ENCODE measurements at places on chromosomes 6 and 20.

DNA sequence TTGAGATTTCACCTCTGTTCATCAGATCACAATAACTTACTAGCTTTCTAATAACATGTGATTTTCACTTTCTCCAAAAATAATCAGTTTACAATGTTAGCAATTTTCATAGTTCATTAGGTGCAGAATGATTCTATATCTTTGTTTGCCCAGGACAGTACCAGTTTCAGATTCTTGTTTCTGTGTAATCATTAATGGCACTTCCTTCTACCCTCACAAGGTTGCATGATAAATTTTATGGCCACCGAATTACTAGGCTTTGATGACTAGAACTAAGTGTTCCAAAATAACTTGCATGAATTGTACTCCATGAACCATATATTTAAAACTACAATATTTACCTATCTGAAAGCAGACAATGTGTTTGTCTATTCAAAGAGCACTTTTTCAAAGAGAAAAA, 442.3 kb downstream of the EPHA7 start:
- DNase-seq: no peak

DNA sequence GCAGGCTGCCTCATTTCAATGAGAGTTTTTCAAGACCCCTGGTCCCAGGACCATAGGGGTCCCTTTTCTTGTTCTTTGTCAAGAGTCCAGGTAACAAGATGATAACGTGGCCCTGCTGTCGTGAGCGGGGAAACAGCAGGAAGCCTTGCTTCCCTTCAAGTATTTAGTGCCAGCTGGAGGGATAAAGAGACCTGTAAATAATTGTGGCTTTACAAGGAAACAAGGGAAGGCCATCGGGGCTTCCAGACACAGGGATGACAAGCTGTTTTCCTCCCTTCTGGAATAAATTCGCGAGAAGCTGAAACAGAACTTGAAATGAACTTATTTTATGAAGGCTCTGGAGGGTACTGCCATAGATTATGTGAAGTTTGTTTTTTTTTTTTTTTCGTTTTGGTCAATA, 163.2 kb downstream of the SYNDIG1 start:
- no peak for DNase-seq

- DNase-seq: no peak
Measured at GRCh38 chr6:146860583-146860982, 261.8 kb downstream of the ADGB start.

- no peak for DNase-seq
Measured at GRCh38 chr6:46377209-46377608, 114.0 kb downstream of the RCAN2 start.

GRCh38 chr6:42128460-42129359, 13.7 kb downstream of the C6orf132 start:
- DNase-seq: no peak

- DNase-seq: no peak
Measured at GRCh38 chr20:11556410-11556809, 361.3 kb upstream of the BTBD3 start.

DNA sequence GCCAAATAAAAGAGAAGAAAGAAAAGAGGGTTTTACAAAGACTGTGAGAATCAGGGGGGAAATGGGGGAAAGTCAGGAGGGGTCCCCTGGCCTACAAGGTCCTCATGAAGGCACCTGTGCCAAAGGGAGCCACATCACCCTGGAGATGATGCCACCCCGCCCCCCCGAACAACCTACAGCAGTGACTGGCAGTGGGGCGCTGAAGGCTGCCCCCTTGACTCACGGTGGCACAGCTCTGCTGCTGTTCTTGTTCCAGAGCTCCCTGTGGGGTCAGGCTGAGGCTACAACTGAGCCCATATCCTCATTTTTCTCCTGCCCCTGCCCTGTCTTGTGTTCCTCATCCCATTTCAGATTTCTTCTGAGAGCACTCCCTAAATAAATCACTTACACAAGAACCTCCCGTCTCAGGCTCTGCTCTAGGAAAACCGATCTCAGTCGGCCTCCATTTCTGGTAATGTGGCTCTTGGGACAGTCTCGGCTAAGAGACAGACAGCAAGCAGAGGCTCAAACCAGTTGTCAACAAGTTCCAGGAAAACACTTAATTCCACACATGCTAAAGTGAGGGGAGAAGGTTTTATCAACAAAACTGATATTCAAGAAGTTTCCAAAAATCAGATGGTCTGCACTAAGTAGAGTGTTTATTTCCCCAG, 105.7 kb downstream of the SNAP25 start:
- no peak for DNase-seq

- no peak for DNase-seq
Measured at GRCh38 chr6:121302882-121303281, 31.4 kb downstream of the TBC1D32 start.

- no peak for DNase-seq
Measured at GRCh38 chr20:2485080-2485479, 14.5 kb upstream of the SNRPB start.

DNA sequence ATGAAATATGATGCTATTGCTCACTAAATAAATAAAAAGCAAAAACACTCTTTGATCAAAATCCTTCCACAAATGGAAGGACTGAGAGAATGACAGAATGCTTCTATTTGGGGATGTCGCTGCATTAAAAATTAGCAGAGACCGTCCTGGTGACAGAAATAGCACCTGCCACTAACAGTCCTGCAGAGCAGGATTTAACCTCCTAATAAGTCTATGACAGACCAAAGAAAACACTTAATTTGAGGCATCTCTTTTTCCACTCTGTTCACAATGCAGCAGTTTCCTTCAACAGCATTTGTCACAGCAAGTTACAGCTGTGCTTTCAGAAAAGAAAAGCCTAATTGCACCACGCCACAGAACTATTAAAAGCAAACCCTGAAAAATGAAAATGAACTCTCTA, 140.6 kb upstream of the BEND6 start:
- no peak for DNase-seq

- no peak for DNase-seq
Measured at GRCh38 chr6:12533586-12533985, 183.0 kb upstream of the PHACTR1 start.
